ENCODE measurements at places on chromosomes 5 and 9. TPM values are rescaled to one million over a fixed set of nuclear protein-coding genes. Genes with fewer than 3 reads are reported as not detected.

SNX18 gene
- total RNA-seq, result 40.4 TPM

ALDOB gene
- 1.3 TPM for total RNA-seq

GEMIN5 gene
- 13.8 TPM for total RNA-seq

BASP1 gene
- total RNA-seq, result 16.9 TPM

PKN3 gene
- total RNA-seq, result 8.9 TPM

OMD gene
- total RNA-seq, result 3.6 TPM

HAVCR1 gene
- total RNA-seq, result not detected

SLC6A18 gene
- not detected for total RNA-seq

BTF3 gene
- 344 TPM for total RNA-seq

LRRC70 gene
- not detected for total RNA-seq

GRCh38 chr9:124259158-124259808, 1.5 kb downstream of the NEK6 start:
- peak overlapping the region; percentile 86 for H3K27ac ChIP-seq
- peaks cover 58% of the 10 kb centered on the region for H3K4me1 ChIP-seq
- H3K4me3 ChIP-seq, result peak overlapping the region; percentile 74
- H3K27me3 ChIP-seq, result no peaks in the 10 kb centered on the region
- H3K36me3 ChIP-seq, result no peaks in the 10 kb centered on the region

DNA sequence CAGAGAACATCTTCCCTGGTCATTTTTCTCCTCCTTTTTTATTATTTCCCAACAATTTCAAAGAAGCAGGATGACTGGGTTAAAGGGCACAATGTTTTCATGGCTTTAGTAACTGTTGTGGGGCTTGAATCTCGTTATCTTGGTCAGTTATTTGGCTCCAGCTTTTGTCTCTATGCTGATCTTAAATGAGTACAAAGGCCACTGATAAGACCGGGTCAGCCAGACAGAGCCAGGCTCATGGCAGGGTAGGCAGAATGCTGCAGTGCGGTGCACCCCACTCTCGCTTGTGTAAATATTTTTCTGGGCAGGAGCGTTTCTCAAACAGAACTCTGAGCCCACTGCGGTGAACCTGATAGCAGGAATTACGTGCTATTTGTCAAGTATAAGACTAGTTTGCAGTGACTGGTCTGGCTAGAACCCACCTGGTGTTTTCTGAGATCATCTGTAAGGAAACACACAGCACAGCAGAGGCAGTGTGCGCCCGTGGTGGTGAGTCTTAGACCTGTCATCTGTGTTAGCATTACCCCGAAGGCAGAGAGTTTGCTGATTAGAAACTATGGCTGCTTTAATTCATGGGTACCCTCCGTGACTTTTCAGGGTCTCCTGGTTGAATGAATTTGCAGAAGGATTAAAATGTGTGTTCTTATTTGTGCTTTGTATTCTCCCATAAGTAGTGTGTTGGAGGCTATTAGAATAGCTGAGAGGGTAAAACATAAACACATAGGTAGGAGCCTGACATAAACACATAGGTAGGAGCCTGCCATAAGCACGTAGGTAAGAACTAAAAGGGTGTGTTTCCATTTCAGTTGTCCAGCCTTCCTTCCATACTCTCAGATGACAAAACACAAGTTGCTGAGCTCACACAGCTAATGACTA, 158.6 kb upstream of the DMRT1 start:
- H3K27ac ChIP-seq, result peak overlapping the region; percentile 69
- peak overlapping the region; percentile 15 for H3K4me3 ChIP-seq
- peak; percentile 81 for DNase-seq
- H3K4me1 ChIP-seq, result no peaks in the 10 kb centered on the region
- no peaks in the 10 kb centered on the region for H3K27me3 ChIP-seq

GRCh38 chr5:60794691-60795090, 49.4 kb downstream of the ELOVL7 start:
- no peak for DNase-seq
- H3K4me3 ChIP-seq, result no peak overlapping the region
- no peaks in the 10 kb centered on the region for H3K4me1 ChIP-seq
- no peaks in the 10 kb centered on the region for H3K27me3 ChIP-seq

DNA sequence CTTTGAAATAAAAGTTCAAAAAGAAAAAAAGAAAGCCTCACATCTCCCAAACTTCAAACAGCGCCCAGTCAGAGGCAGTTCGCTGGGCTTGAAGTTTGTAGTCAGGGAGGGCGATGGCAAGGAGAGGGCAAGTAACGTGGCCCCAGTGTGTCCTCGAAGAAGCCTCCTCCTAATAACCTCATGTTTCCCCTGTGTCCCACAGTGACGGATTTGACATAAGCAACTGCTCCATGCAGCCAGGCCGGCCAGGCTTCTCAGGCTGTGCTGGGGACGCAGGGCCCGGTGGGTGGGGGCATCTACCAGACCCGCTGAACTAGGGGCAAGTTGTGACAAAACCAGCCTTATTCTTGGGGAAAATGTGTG, 172.2 kb downstream of the ERCC6L2 start:
- peaks cover 40% of the 10 kb centered on the region for H3K4me1 ChIP-seq
- H3K27me3 ChIP-seq, result no peaks in the 10 kb centered on the region
- H3K4me3 ChIP-seq, result no peak overlapping the region
- DNase-seq, result peak; percentile 49

DNA sequence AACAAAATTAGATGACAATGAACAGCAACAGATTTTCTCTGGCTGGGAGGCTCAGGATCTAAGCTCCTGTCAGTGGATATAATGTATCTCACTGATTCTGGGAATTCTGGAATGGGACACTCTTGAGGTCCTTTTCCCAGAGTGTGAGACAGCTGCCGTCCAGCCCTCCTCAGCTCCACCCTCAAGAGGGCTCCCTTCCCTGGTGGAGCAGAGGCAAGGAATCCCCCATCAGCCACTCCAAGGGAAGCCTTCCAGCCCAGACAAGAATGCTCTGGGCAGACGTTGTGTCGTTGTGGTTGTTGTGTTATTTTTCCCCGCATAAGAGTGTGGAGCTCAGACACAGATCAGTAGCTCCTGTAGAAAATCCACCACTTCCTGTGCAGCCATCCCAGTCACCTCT, 47.7 kb upstream of the ATP10B start:
- no peak for DNase-seq
- no peak overlapping the region for H3K27ac ChIP-seq

- no peak overlapping the region for H3K4me3 ChIP-seq
- peak; percentile 77 for DNase-seq
- no peaks in the 10 kb centered on the region for H3K27me3 ChIP-seq
- H3K4me1 ChIP-seq, result no peaks in the 10 kb centered on the region
- peaks cover 4% of the 10 kb centered on the region for H3K36me3 ChIP-seq
Observed at GRCh38 chr5:62354028-62354874, 48.2 kb downstream of the KIF2A start.

DNA sequence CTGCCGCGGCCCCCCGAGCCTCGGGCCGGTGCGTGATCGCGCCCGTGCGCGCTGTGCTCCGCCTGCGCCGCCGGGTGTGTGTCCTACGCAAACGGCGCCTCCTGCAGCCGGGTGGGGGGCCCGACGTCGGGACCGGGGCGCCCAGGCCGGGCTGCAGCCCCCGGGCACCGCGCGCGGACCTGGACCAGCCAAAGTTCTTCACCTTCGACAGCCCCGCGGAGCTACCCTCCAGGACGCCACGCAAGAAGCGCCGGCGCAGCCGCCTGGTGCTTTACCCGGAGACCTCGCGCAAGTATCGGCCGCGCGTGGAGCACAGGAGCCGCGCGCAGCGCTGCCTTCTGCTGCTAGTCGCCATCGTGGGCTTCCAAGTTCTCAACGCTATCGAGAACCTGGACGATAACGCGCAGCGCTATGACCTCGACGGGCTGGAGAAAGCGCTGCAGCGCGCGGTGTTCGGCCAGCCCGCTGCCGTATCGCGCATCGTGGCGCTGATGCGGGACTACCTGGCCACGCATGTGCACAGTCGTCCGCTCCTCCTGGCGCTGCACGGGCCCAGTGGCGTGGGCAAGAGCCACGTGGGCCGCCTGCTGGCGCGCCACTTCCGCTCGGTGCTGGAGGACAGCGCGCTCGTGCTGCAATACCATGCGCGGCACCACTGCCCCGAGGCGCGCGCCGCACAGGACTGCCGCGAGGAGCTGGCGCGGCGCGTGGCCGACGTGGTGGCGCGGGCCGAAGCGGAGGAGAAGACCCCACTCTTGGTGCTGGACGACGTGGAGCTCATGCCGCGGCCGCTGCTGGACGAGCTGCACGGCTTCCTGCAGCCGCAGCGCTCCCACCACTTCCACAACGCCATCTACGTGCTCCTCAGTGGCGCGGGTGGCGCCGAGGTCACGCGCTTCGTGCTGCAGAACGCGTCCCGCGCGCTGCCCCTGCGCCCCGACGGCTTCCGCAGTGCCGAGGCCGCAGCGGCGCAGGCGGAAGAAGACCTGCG, 1.5 kb downstream of the TOR4A start:
- peak overlapping the region; percentile 53 for H3K4me3 ChIP-seq
- peaks cover 71% of the 10 kb centered on the region for H3K4me1 ChIP-seq
- peak overlapping the region; percentile 88 for H3K27ac ChIP-seq
- H3K36me3 ChIP-seq, result peaks cover 27% of the 10 kb centered on the region
- no peaks in the 10 kb centered on the region for H3K27me3 ChIP-seq
- DNase-seq, result no peak

GRCh38 chr5:169610606-169611005, 26.5 kb upstream of the DOCK2 start:
- no peaks in the 10 kb centered on the region for H3K36me3 ChIP-seq
- no peaks in the 10 kb centered on the region for H3K27me3 ChIP-seq
- H3K27ac ChIP-seq, result no peak overlapping the region
- no peak for DNase-seq
- no peaks in the 10 kb centered on the region for H3K4me1 ChIP-seq

DNA sequence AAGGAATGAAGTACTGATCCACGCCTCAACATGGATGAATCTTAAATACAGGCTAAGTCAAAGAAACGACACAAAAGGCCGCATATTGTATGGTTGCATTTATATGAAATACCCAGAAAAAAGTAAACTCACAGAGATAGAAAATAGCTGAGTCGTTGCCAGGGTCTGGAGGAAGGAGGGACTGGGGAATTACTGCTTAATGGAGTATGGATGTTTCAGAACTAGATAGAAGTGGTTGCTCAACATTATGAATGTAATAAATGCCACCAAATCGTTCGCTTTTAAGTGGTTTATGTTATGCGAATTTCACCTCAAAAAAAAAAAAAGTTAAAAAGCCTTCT, 784 bp upstream of the MSANTD3 start:
- H3K36me3 ChIP-seq, result no peaks in the 10 kb centered on the region
- H3K4me3 ChIP-seq, result peak overlapping the region; percentile 58
- no peaks in the 10 kb centered on the region for H3K27me3 ChIP-seq
- DNase-seq, result peak; percentile 42
- peak overlapping the region; percentile 96 for H3K27ac ChIP-seq
- H3K4me1 ChIP-seq, result peaks cover 15% of the 10 kb centered on the region

DNA sequence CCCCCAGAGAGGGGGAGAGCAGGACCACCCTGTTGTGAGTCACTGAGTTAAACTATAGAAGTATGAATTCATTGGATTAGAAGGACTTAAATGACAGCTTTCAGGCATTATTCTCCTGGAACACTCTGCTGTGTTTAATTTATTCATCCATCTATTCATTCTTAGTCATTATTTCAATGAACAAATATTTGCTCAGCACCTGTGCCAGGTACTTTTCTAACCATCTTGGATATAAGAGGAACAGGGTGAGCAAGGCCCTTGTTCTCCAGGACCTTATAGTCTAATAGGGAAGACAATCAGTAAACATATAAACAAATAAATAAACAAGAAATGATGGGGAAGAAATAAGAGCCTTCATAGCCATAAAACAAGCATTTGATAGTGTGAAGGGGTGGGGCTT, 483.9 kb upstream of the BRINP1 start:
- H3K27me3 ChIP-seq, result no peaks in the 10 kb centered on the region
- no peak overlapping the region for H3K4me3 ChIP-seq
- H3K27ac ChIP-seq, result no peak overlapping the region

GRCh38 chr5:137738947-137739346, 3.1 kb upstream of the KLHL3 start:
- H3K4me3 ChIP-seq, result no peak overlapping the region
- H3K4me1 ChIP-seq, result peaks cover 17% of the 10 kb centered on the region
- DNase-seq, result no peak
- H3K27me3 ChIP-seq, result no peaks in the 10 kb centered on the region

- no peak for DNase-seq
- no peaks in the 10 kb centered on the region for H3K27me3 ChIP-seq
- H3K4me1 ChIP-seq, result no peaks in the 10 kb centered on the region
- no peaks in the 10 kb centered on the region for H3K36me3 ChIP-seq
- H3K4me3 ChIP-seq, result no peak overlapping the region
- H3K27ac ChIP-seq, result no peak overlapping the region
Observed at GRCh38 chr5:116686438-116686837, 111.8 kb upstream of the SEMA6A start.

GRCh38 chr5:146111409-146111808, 6.0 kb upstream of the PLAC8L1 start:
- H3K36me3 ChIP-seq, result peaks cover 12% of the 10 kb centered on the region
- H3K4me1 ChIP-seq, result no peaks in the 10 kb centered on the region
- H3K27ac ChIP-seq, result no peak overlapping the region
- DNase-seq, result peak; percentile 52
- H3K27me3 ChIP-seq, result no peaks in the 10 kb centered on the region
- no peak overlapping the region for H3K4me3 ChIP-seq

DNA sequence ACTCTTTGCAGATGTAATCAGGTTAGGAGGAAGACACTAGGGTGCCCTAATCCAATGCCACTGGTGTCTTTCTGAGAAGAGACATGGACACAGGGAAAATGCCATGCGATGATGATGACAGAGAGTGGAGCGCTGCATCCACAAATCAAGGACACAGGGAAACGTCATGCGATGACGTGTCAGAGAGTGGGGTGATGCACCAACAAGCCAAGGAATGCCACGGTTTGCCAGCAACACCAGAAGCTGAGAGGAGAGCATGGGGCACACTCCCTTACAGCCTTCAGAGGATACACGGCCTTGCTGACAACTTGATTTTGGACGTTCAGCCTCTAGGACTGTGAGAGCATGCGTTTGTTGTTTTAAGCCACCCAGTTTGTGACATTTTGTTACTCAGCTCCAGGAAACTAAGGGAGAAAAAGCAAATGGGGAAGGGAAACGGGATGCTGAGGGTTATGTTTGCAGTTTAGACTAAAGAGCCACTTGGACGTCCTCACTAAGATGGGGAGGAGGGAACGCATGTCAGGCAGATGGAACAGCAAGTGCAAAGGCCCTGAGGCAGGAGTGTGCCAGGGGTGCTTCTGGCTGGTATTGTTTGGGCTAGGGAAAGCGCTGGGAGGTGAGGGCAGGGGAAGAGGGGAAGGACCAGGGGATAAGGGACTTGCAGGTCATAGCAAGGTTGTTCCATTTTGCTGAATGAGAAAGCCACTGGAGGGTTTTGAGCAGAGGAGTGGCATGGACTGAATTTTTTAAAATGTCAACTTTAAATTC, 2.5 kb upstream of the TENT4A start:
- no peak overlapping the region for H3K4me3 ChIP-seq
- H3K4me1 ChIP-seq, result peaks cover 13% of the 10 kb centered on the region
- no peaks in the 10 kb centered on the region for H3K36me3 ChIP-seq
- H3K27me3 ChIP-seq, result no peaks in the 10 kb centered on the region
